DMS53 (cell line): ENCODE measurements at places on chromosomes 1 and 21.

DNA sequence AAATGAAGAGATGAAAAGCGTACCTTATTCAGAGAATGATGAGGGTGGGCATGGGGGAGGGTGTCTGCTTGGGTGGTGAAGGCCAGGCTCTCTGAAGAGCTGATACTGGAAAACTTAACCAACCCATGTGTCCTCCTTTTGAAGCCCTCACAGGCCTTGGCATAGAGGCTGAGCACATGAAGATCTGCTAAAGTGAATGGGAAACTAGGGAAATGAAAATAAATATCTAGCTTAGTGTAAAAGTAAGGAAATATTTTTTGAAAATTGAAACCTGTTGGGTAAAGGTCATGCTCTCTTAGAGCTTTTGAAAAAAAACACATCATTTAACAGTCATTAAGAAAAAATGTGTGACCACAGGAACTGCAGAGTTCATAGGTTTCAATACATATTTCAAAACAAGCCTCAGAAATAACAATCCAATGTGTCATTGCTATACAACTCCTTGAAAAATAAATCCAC is 40.5 kb upstream of the RALGPS2 start:
- DNase-seq, result peak; percentile 11

DNA sequence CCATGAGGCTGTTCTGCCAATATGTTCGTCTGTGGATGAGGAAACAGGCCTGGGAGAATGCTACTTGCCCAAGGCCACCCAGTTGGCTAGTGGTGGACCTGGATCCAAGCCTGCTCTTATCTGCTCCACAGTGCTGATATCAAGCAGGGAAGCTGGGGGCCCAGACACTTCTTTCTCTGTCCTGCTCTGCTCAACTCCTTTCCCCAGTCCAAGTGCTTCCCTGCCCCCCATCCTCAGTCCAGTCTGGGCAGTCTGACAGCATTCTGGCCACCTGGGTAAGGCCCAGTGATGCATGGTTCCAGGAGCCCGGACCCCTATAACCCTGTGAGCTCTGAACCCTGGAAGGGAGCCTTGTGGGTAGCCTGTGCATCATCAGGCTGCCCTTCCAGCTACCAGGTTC is 4.2 kb upstream of the PAQR7 start:
- no peak for DNase-seq

GRCh38 chr1:11693024-11693590 is 1.6 kb downstream of the DRAXIN start:
- peak; percentile 43 for DNase-seq

DNA sequence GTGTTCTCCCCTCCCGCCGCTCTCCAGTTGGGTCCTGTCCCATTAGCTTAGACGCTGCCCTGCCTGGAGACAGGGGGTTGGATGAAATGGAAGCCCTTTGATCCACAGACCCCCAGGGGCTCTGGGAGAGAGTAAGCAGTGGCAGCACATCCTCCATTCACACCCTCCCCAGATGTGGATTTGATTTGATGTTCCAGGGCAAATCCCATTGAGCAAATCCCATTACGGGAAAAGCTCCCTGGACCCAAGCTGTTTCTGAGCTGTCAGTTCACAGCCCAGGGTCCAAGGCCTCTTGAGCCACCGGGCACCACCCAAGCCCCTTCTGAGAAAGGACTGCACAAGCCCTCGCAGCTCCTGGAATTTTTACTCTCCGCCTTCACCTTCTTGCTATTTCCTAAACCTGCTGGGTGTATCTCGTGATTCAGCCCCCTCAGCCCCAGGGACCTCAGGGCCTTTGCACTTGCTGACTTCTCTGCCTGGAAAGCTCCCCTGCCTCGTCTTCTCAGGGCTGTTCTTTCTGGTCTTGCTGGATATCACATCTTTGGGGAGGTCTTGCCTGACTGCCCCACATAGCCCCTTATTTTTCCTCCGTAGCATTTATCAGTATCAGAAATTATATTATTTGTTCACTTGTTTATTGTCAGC is 101.1 kb downstream of the PAX7 start:
- DNase-seq, result no peak

GRCh38 chr1:117150316-117150715 is 28.8 kb upstream of the TRIM45 start:
- no peak for DNase-seq

GRCh38 chr21:44613386-44614155 is 1.7 kb downstream of the KRTAP10-8 start:
- DNase-seq, result no peak

DNA sequence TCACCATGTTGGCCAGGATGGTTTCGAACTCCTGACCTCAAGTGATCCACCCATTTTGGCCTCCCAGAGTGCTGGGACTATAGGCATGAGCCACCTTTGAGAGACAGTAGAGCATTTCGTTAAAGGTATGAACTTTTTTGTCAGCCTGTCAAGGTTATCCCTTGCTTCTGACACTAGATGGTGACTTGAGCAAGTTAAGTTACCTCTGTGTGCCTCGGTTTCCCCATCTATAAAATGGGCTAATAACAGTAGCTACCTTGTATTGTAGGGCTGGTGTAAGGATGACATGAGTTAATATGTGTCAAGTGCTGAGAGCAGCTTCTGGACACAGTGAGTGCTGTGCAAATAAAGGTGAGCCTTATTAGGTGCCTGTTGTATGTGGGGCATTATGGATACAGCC is 8.8 kb downstream of the TNFRSF8 start:
- DNase-seq, result no peak
